ENCODE measurements at places on chromosomes 6 and 20. TPM values are rescaled to one million over a fixed set of nuclear protein-coding genes. Genes with fewer than 3 reads are reported as not detected.

DNA sequence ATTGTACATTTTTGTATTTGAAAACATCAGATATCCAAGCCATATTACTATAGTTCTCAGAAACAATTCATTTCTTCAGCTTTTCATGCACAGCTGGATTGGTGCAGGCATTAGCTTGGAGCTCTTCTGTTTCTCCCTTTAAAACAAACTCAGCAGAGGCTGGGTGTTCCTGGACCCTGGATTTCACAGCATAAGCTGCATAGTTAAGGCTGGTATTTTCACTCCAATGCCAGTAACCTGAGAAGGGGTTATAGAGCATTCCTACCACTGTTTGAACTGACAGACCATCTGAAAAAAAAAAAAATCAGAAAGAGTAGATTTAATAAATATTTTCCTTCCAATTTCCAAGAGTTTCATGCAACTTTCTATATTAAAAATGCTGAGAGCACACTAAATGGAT is 20.1 kb upstream of the FAXC start:
- DNase-seq: no peak
- no peaks in the 10 kb centered on the region for H3K4me1 ChIP-seq
- no peaks in the 10 kb centered on the region for H3K27me3 ChIP-seq
- no peak overlapping the region for H3K27ac ChIP-seq
- H3K4me3 ChIP-seq: no peak overlapping the region

DNA sequence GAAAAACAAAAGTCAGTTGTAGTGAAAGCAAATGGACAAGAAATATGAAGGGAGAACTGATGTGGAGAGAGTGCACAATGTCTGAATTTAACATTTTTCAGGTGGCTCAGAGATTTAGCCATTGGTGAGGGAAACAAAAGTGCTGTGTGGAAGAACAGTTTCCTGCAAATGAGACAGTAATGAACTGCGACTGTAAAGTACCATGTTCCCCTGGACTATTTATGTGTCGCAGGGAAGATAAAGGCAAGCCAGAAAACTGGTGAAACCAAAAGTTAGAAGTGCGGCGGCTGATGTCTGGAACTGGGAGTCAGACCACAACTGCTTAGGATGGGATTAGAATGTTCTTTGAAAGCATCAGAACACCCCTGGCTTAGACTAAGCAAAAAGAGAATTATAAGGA is 905.1 kb upstream of the MAN1A1 start:
- H3K27me3 ChIP-seq: no peaks in the 10 kb centered on the region
- H3K4me3 ChIP-seq: no peak overlapping the region
- DNase-seq: no peak
- no peaks in the 10 kb centered on the region for H3K36me3 ChIP-seq
- H3K27ac ChIP-seq: no peak overlapping the region

- H3K27me3 ChIP-seq: no peaks in the 10 kb centered on the region
- no peak for DNase-seq
- no peaks in the 10 kb centered on the region for H3K36me3 ChIP-seq
- H3K4me3 ChIP-seq: no peak overlapping the region
These were observed 75.9 kb upstream of the CST7 start for GRCh38 chr20:24873025-24873620.

GRCh38 chr6:143414769-143415168 is 35.7 kb downstream of the ADAT2 start:
- no peak overlapping the region for H3K27ac ChIP-seq
- no peaks in the 10 kb centered on the region for H3K27me3 ChIP-seq
- peaks cover 2% of the 10 kb centered on the region for H3K36me3 ChIP-seq
- no peak for DNase-seq
- peaks cover 1% of the 10 kb centered on the region for H3K4me1 ChIP-seq

DNA sequence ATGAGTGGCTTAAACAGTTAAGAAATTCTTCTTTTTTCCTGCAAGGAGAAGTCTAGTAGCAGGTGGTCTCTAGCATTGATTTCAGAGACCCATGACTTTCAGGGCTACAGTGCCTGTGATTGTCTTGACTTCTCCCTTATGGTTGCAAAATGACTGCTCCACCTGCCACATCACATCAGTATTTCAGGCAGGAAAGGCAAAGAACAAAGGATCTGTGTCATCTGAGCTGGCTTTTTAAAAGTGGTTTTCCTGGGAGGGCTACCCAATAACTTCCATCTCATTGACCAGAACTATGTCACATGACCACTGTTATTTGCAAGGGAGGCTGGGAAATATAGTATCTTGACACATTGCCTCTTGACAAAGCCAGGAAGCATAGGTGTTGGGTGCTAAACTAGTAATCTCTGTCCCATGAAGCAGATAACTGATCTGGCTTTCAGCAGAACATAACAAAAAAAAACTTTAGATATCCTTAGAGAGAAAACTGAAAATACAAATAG is 226.2 kb downstream of the DHX35 start:
- no peak overlapping the region for H3K27ac ChIP-seq
- no peak for DNase-seq
- H3K27me3 ChIP-seq: no peaks in the 10 kb centered on the region
- H3K36me3 ChIP-seq: no peaks in the 10 kb centered on the region
- H3K4me1 ChIP-seq: no peaks in the 10 kb centered on the region

- no peak overlapping the region for H3K27ac ChIP-seq
- DNase-seq: no peak
- H3K36me3 ChIP-seq: no peaks in the 10 kb centered on the region
- H3K4me3 ChIP-seq: no peak overlapping the region
These were observed 96.3 kb downstream of the SPTLC3 start for GRCh38 chr20:13105039-13105438.

GRCh38 chr6:6696867-6697531 is 108.5 kb downstream of the LY86 start:
- H3K27ac ChIP-seq: no peak overlapping the region
- H3K36me3 ChIP-seq: no peaks in the 10 kb centered on the region

GRCh38 chr6:51369485-51369884 is 550.8 kb downstream of the TFAP2B start:
- no peak overlapping the region for H3K4me3 ChIP-seq
- H3K27ac ChIP-seq: no peak overlapping the region
- no peaks in the 10 kb centered on the region for H3K27me3 ChIP-seq

DNA sequence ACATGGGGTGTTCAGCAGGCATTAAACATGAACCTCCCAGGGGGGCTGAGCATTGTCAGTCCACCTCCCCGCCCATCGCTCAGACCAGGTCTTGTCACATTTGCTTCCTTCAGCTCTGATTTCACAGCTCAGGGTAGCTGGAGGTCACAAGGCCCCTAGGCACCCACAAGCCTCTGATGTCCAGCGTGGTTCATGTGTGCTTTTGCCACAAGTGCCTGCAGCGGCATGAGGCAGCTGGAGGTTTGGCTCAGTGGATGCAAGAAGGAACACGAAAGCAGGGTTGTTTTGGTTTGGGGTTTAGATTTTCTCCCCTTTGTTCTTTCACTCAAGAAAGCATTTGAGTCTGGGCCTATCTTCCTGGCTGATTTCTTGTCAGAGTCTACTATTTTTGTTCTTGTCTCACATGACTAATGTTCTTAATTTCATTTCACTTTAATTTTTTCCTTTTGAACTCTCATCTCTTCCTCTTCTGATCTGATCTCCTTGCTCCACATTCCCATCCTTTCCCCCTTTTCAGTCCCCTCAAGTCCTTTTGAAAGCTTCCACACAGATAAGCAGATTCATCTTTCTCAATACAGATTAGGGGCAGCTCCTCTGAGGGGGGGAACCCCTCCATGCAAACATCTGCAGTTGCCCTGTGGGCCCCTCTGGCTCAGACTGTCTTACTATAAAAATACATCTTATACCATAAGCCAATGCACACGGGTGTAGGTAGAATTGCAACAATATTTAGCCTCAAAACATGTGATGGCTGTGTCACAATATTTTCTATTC is 68.1 kb upstream of the CEP85L start:
- peak overlapping the region; percentile 78 for H3K27ac ChIP-seq
- peaks cover 47% of the 10 kb centered on the region for H3K4me1 ChIP-seq
- no peaks in the 10 kb centered on the region for H3K36me3 ChIP-seq
- no peak for DNase-seq
- peak overlapping the region; percentile 9 for H3K4me3 ChIP-seq
- H3K27me3 ChIP-seq: no peaks in the 10 kb centered on the region

- no peaks in the 10 kb centered on the region for H3K27me3 ChIP-seq
- no peaks in the 10 kb centered on the region for H3K4me1 ChIP-seq
- H3K27ac ChIP-seq: no peak overlapping the region
- no peaks in the 10 kb centered on the region for H3K36me3 ChIP-seq
These were observed 19.7 kb downstream of the SPDEF start for GRCh38 chr6:34536251-34536958.

GRCh38 chr20:17901971-17902370 is 66.6 kb downstream of the SNX5 start:
- H3K4me1 ChIP-seq: peaks cover 13% of the 10 kb centered on the region
- H3K27me3 ChIP-seq: peaks cover 16% of the 10 kb centered on the region
- no peak overlapping the region for H3K27ac ChIP-seq

- H3K27ac ChIP-seq: no peak overlapping the region
- no peak overlapping the region for H3K4me3 ChIP-seq
- no peaks in the 10 kb centered on the region for H3K27me3 ChIP-seq
- no peak for DNase-seq
These were observed 50.6 kb upstream of the FBXO30 start for GRCh38 chr6:145865175-145865574.

GRCh38 chr20:9617940-9618339 is 103.5 kb downstream of the LAMP5 start:
- no peaks in the 10 kb centered on the region for H3K36me3 ChIP-seq
- H3K27ac ChIP-seq: no peak overlapping the region
- H3K4me3 ChIP-seq: no peak overlapping the region
- no peaks in the 10 kb centered on the region for H3K4me1 ChIP-seq
- no peak for DNase-seq

- H3K27ac ChIP-seq: no peak overlapping the region
- no peak overlapping the region for H3K4me3 ChIP-seq
- no peaks in the 10 kb centered on the region for H3K27me3 ChIP-seq
These were observed 8.9 kb downstream of the NFKBIL1 start for GRCh38 chr6:31556307-31556706.

DNA sequence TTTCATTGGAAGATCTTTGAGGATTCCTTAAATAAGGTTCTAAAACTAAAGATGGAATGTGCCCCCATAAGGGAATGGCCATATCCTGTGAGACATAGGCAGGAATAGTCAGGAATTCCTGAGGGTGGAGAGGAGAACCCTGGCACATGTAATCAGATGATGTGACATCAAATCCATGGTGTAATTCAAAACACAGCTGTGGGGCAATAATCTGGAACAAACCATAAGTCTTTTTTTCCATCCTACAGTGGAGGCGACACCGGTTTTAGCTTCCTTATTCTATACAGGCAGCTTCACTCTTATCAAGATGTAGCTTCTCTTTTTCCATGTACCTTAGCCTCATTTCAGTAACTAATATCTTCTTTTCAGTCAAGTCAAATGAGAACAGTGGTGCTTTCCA is 133.6 kb upstream of the CITED2 start:
- H3K27me3 ChIP-seq: peaks cover 6% of the 10 kb centered on the region
- H3K4me3 ChIP-seq: no peak overlapping the region
- DNase-seq: no peak
- H3K36me3 ChIP-seq: no peaks in the 10 kb centered on the region
- H3K27ac ChIP-seq: no peak overlapping the region
- no peaks in the 10 kb centered on the region for H3K4me1 ChIP-seq

DNA sequence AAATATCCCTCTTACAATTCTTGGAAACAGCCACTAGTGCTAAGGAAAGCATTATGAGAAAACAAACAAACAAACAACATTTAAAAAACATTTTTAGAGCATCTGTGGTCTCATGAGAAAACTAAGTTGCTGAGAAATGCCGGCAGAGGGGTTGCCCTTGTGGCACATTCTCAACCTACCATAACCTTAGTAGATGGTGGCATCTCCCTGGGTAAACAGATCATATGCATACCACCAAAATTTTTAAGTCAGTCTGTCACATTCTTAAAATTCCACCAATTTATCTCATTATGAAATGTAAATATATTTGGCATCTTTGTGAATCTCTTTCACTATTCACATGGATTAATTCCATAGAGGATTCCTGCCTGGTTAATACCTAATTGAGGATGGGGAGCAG is 575.7 kb upstream of the MARCKS start:
- no peaks in the 10 kb centered on the region for H3K27me3 ChIP-seq
- H3K27ac ChIP-seq: no peak overlapping the region
- DNase-seq: no peak

DNA sequence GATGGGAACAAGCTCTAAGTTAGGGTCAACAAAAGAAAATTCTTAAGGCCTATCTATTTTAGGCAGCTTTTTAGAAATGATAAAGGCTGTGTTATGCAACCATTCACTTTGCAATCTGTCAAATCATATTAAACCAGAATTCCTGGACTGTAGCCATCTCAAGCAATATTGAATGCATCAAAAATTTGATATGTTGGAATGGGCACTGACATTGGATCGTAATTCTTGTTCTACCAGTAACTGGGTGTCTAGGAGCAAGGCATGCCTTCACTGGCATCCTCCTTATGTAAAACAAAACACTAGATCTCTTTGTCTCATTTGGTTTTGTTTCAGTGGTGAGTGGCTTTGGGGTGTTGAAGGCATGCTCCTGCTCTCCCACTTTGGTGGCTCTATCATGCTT is 145.6 kb downstream of the JARID2 start:
- peaks cover 74% of the 10 kb centered on the region for H3K4me1 ChIP-seq
- H3K27me3 ChIP-seq: no peaks in the 10 kb centered on the region
- peaks cover 55% of the 10 kb centered on the region for H3K36me3 ChIP-seq
- peak overlapping the region; percentile 51 for H3K27ac ChIP-seq
- no peak overlapping the region for H3K4me3 ChIP-seq

The CDK19 gene
- 19.0 TPM for total RNA-seq

The PSORS1C2 gene
- not detected for total RNA-seq

The CLDN20 gene
- not detected for total RNA-seq
